ENCODE measurements at places on chromosomes 13 and 19.

DNA sequence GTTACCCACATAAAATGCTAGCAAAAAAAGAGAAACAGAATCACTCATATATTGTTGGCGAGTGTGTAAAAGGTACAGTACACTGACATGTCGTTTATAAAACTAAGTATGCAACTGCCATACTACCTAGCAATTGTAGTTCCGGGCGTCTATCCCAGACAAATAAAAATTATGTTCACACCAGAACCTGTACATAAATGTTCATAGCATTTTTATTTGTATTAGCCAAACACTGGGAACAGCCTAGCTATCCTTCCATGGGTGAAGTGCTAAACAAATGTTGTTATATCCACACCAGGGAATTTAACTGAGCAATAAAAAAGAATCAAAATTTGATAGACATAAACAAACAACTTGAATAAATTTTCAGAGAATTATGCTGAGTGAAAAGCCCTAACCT, 28.9 kb upstream of the POSTN start:
- no peak for DNase-seq

GRCh38 chr13:113491982-113492381, 1.5 kb upstream of the DCUN1D2 start:
- DNase-seq = no peak

DNA sequence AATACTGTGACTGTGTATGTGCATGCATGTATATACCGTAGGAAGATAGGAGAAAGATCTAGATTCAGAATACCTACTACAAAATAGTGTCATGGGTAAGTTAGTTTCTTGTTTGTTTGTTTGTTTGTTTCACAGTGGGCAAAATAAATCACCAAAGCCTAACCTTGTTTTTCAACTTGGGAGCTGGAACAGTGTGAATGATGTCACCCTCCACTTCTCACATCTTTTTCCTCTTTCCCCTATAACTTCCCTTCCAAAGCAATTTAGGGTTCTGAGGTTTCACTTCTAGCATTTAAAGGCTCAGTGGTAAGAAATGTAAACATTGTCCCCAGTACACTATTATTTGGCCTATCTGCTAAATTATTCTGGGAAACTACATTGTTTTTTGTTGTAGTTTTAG, 5.4 kb downstream of the KCTD4 start:
- DNase-seq = no peak

- no peak for DNase-seq
Observed at GRCh38 chr13:107790397-107790796, 424.9 kb downstream of the LIG4 start.

GRCh38 chr13:110466266-110466915, 95.1 kb downstream of the RAB20 start:
- no peak for DNase-seq

- DNase-seq = no peak
Observed at GRCh38 chr13:32125751-32126150, 94.2 kb downstream of the FRY start.

Data from immature natural killer cell (primary cell).